ENCODE measurements at places on chromosomes 4 and X.
A peak's percentile ranks its signal among the peaks of the same experiment; 100 is the strongest.

GRCh38 chr4:20219521-20219920 is 32.2 kb upstream of the SLIT2 start:
- no peak for DNase-seq

GRCh38 chr4:184587221-184587620 is 62.0 kb downstream of the CASP3 start:
- no peak for DNase-seq

GRCh38 chrX:133544778-133545177 is 129.5 kb upstream of the GPC4 start:
- no peak for DNase-seq

DNA sequence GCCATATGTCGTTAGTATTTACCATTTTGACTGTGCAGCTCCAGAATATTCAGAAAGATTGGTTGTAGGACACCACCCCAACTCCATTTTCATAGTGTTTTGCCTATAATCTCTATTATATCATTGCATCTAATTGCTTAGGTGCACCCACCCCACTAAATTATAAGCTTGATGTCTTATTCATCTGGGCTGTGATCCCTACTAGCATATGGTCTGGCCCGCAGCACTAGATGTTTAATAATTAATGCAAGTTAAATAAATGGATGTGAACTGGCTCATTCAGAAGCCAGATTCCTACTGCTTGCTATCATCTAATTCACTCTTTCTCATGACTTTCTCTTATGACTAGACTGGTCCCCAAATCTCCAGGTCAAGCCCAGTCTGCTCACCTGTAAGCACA is 143.5 kb downstream of the RELL1 start:
- DNase-seq, result no peak

DNA sequence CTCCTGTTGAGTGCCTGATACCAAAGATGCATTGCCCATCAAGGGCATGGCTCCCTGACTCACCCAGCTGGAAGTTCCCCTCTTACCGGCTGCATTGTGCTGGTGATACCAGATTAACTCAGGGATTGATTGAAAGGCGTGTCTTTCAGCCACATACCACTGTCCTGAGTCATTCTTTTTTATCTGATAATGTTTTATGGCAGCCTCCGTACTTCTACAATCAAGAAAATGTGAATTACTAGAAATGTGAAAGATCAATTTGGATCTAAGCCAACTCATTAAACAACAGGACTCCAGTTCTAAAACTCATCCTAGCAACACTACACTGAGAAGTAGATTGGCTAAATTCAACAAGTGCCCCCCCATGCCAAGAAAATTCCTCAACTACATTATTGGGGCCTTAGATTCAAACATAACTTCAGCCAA is 40.0 kb downstream of the TXK start:
- DNase-seq, result peak; percentile 73

DNA sequence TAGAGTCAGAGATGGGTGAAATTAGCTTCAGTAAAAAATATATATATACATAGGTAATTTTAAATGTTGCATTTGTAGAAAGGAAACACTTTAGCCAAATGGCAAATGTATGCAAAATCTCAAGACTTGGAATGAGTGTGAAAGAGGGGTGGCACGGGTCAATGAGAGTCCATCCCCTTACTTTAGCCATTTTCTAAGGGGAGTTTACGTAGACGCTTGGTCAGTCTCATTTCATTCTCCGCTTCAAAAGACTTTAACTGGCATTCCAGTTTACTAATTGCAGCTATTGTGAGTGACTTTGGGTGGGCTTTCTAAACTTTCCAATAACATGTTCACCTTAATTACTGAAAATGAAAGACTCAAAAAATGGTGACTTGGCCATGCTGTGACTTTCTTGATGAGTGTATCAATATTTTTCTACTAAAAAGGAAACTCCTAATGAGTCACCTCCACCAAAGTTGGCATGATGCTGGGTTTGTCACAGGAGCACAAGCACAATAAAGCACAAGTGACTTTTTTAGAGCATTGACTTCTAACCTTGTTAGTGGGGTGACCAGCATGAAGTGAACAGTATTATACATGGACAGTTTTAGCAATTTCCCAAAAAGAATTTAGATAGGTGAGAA is 356.0 kb upstream of the RASGEF1B start:
- no peak for DNase-seq
